ENCODE measurements at places on chromosomes 16 and 17.

DNA sequence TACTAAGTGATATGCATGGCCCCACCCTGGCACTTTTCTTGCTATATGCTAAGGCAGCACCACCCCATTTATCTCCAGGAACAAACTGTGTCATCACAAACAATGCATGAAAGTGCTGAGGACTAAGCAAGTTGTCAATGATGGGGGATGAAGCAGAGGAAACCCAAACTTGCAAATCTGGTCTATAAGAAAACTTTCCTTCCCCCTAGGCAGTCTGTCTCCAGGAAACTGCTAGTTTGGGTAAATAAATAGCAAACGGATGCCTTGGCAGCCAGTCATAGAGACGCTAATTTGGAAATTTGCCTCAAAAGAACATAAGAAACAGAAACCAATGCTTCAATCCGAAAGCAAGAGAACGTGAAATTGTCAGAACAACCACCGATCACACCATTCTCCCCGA is 5.6 kb upstream of the HSBP1 start:
- DNase-seq, result no peak

- DNase-seq, result no peak
Measured at GRCh38 chr16:24257958-24258357, 1.8 kb downstream of the CACNG3 start.

GRCh38 chr17:81601525-81602120 is 35.3 kb downstream of the NPLOC4 start:
- DNase-seq, result no peak

GRCh38 chr17:44216694-44217093 is 2.8 kb downstream of the UBTF start:
- no peak for DNase-seq

- DNase-seq, result no peak
Measured at GRCh38 chr16:71746442-71747046, 22.0 kb upstream of the PHLPP2 start.
